SK-N-SH (cell line): ENCODE measurements at places on chromosomes 2 and 18.

DNA sequence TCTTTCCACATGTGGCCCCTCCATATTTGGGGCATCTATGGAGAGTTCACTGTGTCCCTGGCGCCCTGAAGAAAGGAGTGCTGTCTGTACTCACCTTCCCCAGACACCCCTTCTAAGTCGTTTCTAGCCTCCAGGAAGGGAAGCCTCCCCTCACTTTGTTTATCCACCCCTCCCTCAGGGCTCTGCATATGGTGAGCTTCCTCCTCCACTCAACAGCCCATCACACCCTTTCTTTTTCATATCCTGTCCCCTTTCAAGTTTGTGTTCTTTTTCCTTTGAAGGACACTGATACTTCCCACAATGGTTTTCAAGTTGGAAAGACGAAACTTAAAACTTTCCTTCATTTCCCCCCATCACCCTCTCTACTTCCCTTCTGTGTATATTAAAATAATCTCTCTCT lies 291.4 kb upstream of the POU3F3 start:
- no peak for DNase-seq

DNA sequence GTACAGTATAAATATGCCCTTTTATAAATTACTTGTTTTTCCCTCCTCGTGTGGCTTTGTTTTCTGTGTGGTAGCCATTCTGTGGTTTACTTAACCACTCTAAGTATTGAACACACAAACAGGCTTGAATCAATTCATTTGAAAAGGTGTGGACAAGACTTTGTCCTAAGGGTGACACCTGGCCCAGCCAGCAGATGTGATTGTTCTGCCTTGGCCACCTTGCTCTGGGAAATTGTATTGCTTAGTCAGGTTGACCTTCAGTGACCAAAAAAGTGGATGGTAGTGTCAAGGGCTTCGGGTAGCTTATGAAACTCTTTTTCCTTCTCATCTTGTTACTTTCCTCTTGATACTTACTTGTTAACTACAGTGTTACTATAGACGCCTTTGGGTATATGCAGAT lies 61.9 kb downstream of the DGKD start:
- DNase-seq = no peak

DNA sequence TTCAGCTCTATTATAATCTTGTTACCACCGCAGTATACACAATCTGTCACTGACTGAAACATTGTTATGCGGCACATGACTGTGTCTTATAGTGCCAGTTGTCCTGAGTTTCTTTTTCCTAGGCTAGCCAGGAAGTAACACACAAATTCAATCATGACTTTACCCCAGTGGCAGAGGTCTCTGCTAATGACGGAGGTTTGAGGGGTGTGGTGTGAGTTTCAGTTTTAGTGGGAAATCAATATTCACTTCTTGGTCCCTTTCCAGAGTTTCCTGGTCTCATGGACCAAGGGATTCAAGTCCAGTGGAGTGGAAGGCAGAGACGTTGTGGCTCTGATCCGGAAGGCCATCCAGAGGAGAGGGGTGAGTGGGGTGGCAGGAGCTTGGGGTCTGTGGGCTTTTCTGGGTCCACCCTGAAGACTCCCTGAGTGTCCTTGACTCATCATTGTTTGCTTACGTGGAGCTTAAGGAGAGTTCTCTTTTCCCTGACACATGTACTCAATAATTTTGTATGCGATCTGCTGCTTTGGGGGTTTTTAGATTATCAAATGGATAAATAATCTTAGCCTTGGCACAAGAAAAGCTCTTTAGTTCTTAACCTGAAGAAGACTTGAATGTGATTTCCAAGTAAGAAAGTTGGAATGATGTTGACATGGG lies 39.2 kb downstream of the HK2 start:
- no peak for DNase-seq

DNA sequence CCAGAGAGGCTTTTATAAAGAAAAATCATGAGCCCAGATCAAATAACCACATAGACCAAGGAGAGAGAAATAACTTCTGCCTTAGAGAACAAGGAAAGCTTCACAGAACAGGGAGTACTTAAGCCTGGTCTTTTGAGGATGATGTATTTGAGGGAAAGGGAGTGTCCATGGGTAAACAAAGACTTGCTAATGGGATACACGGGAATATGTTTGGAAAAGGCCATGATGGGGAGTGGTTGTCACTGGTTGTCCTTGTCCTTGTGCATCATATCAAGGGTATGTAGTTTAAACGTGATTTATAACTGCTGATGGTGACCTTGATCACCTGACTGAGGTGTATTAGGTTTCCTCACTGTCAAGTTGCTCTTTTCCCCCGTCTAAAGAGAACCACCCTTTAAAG lies 169.9 kb downstream of the FAM210A start:
- DNase-seq = no peak

DNA sequence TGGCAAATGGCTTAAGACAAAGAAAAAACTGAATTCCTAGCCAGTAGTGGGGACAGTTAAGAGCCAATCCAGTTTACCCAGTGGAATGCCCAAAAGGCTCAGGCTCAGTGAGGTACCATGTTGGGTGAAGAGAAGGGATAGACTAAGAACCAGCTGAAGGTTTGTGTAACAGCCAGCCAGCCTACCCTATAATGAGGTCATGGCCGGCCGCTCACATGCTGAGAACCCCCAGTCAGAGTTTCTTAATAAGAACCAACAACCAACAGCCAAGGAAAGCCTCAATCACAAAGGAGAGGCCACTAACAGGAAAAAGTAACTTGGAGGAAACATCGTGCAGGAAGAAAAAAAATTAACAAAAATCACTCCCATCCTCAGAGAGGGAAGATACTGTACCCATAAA lies 25.4 kb upstream of the DUSP2 start:
- DNase-seq = no peak

GRCh38 chr2:2170189-2170588 lies 160.9 kb downstream of the MYT1L start:
- no peak for DNase-seq

GRCh38 chr2:96685577-96686459 lies 43.3 kb downstream of the FER1L5 start:
- peak; percentile 84 for DNase-seq

- no peak for DNase-seq
Observed at GRCh38 chr2:211598238-211598637, 940.4 kb downstream of the ERBB4 start.

- no peak for DNase-seq
Observed at GRCh38 chr18:13237641-13238040, 19.1 kb downstream of the LDLRAD4 start.

DNA sequence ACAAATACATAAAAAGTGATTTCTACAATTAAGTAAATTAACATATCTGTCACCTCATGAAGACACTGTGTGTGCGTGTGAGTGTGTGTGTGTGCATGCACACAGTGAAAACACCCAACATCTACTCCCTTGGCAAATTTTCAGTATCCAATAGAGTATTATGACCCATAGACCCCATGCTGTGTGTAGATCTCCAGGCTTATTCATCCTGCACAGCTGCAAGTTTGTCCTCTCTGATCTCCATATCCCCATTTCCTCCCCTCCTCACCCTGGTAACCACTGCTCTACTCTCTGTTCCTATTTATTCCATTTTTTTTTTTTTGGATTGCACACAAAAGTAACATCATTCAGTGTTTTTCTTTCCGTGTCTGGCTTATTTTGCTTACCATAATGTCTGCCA lies 391.0 kb downstream of the SOX11 start:
- DNase-seq = no peak

DNA sequence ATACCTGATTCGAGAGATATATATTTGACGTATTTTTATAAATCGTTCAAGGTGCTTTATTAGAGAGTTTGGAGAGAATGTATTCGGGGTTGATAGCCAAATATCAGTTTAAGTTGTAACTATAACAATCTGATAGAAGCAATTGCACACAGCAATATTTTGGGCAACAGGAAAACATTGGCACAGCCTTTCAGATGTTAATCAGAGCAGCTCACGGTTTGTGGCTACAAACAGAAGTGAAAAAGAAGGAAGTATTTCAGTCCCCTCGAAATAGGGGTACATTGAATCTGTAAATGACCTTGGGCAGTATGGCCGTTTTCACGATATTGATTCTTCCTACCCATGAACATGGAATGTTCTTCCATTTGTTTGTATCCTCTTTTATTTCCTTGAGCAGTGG lies 20.6 kb downstream of the SERPINB10 start:
- DNase-seq = no peak

- peak; percentile 52 for DNase-seq
Observed at GRCh38 chr2:241546771-241547498, 11.6 kb upstream of the BOK start.

DNA sequence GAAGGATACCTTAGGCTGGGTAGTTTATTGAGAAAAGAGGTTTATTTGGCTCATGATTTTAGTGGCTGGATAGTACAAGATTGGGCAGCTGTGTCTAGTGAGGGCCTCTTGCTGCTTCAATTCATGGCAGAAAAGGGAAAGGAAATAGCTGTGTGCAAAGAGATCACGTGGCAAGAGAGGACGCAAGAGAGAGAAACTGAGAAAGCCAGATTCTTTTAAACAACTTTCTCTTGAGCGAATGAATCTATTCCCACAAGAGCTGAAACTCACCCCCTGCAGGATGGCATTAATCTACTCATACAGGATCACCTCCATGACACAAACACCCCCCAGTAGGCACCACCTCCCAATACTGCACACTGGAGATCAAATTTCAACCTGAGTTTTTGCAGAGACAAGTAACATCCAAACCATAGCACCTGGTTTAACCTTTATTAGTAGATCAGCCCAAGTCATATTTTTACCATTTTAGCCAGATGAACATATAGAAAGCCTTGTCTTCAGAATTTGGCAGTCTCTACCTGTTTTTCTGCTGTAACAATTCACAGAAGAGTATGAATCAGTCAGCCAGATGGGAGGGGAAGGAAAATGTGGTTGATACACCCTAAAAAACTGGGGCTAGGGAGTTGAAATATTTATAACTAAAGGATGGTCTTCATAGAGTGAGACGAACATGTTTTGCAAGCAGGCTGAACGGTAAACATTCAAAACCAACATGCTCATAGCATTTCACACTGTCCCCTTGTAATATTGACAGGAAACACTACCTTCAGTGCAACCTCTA lies 73.9 kb upstream of the NCKAP5 start:
- DNase-seq = no peak

- DNase-seq = no peak
Observed at GRCh38 chr2:140639628-140640027, 1491.2 kb downstream of the LRP1B start.

GRCh38 chr2:25419678-25420242 lies 78.0 kb upstream of the DNMT3A start:
- no peak for DNase-seq

GRCh38 chr2:69524799-69525198 lies 87.6 kb upstream of the NFU1 start:
- DNase-seq = no peak

DNA sequence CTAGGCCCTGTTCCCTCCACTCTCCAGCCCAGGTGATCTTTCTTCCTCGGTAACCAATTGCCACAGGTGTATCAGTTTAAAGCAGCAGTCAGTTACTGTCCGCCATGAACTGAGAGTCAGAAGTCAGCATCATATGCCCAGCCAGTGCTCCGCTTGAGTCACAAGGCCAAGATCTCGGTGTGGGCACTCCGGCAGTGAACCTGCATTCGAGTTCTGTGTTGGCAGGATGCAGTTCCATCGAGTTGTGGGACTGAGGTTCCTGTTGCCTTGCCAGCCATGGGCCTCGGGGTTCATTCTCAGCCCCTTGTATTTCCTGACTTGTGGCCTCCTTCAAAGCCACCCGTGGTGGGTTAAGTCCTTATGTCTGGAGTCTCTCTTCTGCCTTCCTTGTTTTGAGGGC lies 3.1 kb upstream of the TMEM185B start:
- no peak for DNase-seq

GRCh38 chr18:62445386-62445917 lies 77.4 kb upstream of the ZCCHC2 start:
- DNase-seq = no peak

DNA sequence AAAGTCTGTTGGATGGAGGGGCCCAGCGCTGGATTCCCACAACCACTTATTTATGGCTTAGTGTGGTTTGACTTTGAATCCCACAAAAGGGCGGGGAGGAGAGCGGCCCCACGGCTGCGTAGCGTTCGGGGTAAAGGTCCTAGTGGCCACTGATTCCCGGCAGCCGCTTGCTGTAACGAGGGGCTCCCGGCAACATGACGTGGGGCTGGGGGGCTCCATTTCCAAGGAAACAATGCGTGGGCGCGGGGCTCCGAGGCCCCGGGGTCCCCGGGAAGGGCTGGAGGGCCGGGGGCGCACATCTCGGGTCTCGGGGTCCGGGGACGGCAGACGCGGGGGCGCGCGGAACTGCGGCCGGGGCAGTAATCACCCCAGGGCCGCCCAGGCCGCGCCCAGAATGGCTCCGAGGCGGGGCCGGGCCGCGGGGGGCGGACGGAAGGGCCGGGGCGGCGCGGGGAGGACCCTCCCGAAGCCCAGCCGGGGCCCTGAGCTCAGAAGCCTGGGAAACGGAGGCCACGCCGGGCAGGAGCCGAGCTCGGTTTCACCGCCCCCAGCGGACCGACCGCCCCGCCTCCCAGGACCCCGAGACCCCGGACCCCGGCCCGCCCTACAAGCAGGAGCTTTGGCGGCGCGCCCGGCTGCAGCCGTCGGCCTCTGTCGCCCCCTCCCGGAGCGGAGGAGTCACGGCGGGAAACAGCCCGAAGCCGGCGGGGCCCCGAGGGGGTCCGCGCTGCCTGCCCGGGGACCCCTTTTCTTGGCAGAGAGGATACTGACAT lies 11.9 kb upstream of the MLPH start:
- peak; percentile 99 for DNase-seq

GRCh38 chr2:225574582-225575138 lies 175.2 kb downstream of the NYAP2 start:
- no peak for DNase-seq

DNA sequence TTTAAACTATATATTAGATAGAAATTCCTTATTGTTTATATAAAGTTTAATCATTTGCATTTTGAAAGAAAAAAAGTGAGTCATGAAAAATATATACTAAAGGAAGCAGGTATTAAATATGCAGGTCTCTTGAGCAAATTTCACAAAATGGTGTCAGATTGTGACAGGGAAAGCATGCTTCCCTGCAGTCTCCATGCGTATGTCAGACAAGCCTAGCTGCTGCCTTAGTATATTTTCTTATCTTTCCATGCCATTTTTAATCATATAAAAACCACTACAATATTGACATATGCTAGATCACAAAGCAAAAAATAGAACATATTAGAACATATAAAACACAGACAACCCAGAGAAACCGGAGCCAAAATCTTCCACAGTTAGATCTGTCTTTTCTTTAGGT lies 1137.7 kb upstream of the DDX18 start:
- no peak for DNase-seq

- DNase-seq = no peak
Observed at GRCh38 chr18:37560003-37560402, 5.6 kb downstream of the CELF4 start.

- no peak for DNase-seq
Observed at GRCh38 chr2:123659120-123659519, 366.0 kb upstream of the CNTNAP5 start.

GRCh38 chr2:7437716-7438632 lies 520.8 kb downstream of the RNF144A start:
- no peak for DNase-seq

GRCh38 chr2:45578056-45578843 lies 32.8 kb downstream of the SRBD1 start:
- DNase-seq = peak; percentile 52

DNA sequence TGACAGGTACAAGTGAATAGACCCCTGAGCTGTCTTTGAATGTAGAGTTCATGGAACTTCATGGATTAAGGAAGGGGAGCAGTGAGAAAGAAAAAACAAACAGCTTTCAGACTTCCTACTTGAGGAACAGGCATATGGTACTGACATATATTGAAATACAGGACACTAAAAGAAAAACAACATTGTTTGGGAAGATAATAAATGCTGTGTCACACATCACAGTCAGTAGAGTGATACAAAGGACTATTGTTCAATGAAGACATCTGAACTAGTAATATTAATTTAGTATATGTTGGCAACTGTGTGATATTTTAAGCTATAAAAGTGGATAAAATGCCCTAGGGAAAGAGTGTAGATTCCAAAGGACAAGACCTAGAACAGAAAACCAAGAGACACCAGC lies 3.3 kb downstream of the DSC2 start:
- DNase-seq = no peak
